ENCODE measurements at places on chromosomes 12 and 14.

DNA sequence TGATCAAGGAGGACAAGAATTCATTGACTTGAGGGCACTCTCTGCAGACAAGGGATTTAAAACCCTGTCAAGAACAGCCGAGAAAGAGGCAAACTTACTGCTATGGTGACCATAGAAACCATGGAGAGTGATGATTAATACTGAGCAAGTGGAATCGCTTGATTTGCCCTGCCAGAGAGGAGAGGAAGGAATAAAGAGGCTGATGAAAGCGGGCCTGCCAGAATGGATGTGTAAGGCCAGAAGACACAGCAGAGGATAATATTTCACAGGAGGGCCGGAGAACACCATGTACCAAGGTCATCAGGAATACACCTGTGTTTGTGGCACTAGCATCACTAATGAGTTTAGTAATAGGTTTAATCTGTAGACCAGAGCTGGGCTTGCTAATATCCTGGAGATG lies 221.8 kb upstream of the DCN start:
- DNase-seq = no peak

- no peak for DNase-seq
Observed at GRCh38 chr14:84288781-84289180, 1241.2 kb upstream of the FLRT2 start.

DNA sequence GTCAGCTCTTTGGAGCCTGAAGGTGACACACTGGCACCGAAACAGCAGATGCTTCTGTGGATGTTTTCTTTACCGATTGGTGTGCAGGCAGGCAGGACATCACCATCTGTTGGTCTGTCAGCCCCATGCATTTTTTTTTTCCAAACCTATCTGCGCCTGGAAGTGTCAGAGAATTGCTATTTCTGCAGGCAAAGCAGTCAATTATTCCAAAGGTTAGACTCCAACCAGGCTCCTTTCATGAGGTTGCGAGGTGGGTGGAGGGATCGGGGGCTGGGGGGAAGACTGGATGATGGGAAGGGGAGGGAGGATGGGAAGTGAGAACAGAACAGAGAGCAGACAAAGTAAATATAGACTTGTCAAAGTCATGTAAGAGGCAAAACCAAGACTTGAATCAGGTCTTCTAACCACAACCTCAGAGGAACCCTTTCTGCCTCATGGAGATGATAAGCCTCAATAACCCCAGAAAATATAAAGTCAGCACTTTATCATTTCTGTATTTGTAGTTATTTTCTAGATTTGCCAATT lies 117.7 kb downstream of the OTOGL start:
- DNase-seq = peak; percentile 43

- peak; percentile 29 for DNase-seq
Observed at GRCh38 chr12:64450711-64451486, 1.0 kb upstream of the TBK1 start.

DNA sequence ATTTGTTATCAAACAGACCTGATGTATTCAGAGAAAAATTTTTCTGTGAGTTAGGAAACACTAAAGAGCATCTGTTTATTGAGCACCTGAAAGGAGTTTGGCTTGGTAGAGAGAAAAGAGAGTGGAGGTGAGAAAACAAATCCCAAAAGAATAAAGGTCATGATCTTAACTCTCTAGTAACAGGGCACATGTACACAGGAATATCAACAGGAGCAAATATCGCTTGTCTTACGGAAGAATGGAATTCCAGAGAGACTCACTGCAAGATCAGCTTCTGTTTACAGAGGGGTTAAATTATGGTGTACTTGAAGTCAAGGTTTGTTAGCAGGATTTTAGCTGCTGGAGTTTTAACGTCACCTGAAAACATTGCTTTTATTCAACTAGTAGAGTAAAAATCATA lies 78.8 kb downstream of the SPPL3 start:
- DNase-seq = no peak

- DNase-seq = no peak
Observed at GRCh38 chr12:90076851-90077319, 368.2 kb upstream of the ATP2B1 start.

DNA sequence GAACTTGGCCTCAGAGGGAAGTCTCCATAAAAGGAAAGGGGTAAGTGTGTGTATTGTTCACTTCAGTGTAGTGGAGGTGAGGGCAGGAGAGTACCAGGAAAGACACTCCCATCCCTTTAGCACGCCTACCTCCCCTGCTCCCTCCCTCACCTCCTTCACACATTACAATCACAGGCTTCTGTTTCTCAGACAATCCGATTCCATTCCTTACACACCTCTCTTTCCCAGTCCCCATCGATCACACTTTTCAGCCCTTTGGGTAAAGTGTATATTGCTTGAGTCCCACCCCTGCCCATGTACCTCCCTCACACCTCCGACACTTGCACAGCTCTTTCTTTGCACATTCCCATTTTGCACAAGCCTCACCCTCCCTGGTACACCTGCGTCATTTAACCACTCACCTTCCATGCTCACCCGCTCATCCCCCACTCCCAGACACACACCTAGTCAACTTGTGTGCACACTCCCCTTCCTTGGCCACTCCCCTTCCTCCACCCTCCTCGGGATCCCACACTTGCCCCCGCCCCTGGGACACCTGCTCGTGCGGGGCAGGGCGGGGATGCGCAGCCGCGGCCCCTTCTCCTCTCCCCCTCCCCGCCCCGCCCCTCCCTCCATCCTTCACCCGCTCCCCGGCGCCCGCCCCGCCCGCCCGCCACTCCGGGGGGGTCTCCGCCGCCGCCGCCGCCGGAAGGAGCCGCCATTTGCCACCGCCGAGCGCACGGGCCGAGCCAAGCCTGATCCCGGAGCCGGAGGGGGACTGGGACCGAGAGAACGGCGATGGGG lies at the start of gene MARCHF9:
TSS of gene MARCHF9 (plus strand) at position 693 of the 783 bp plus-strand sequence. CDS start 426 bp downstream, outside the sequence.
- peak; percentile 64 for DNase-seq

DNA sequence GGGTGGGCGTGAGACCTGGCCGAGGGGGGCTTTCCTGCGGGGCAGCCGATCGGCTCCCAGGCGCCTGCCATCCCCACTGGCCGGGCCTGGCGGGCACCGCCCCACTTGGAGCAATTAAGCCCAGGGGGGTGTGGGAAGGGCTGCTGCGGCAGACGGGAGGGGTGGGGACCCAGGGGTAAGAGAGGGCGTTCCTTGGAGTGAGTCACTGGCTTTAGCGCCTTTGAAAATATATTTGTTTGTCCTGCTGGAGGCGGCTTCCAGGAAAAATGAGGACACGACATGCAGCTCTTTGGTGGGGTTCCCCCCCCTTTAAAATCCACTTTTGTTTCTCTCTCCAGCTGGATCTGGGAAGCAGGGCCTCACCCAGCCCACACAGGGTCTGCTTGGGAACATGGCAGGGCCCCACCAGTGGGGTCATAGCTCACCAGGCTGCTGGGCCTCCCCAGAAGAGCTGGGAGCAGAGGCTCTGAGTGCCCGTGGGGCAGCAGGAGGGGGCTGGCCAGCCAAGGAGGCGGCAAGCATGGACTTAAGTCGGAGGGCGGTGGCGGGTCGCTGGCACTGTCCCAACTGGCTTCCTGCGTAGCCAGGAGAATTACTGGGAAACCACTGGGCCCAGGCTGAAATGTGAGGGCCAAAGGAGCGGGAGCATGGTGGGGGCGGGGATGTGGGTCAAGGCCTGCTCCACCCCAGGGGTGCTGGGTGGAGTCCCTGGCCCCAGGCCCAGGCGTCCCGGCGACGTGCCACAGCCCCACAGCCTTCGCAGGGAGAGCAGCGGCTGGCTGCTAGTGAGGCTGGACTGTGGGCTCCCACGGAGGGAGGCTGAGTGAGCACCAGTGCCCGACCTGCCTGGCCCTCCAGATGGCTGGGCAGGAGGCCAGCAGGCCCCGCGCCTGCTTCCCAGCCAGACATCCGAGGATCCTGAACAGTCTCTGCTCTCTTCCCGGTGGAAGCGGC lies 128.0 kb downstream of the RFLNA start:
- no peak for DNase-seq

GRCh38 chr12:61070640-61071414 lies 1189.4 kb upstream of the USP15 start:
- no peak for DNase-seq

GRCh38 chr14:105390849-105391500 lies 7.4 kb upstream of the TEX22 start:
- no peak for DNase-seq

- DNase-seq = no peak
Observed at GRCh38 chr14:42665083-42665482, 1058.4 kb downstream of the LRFN5 start.

DNA sequence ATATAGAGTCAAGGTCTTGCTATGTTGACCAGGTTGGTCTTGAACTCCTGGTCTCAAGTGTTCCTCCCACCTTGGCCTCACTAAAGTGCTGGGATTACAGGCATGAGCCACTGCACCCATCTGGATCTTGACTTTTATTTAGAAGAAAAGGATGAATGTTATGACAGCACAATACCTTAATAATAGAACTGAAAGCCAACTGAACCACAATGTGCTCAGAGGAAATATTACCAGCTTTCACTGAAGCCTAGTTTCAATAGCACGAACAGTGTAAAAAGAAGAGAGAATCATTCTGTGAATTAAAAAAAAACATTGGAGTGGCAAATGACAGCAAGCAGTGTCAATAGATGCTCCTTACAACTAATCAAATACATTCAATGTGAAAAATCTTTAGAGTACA lies 239.2 kb upstream of the RMST start:
- no peak for DNase-seq

DNA sequence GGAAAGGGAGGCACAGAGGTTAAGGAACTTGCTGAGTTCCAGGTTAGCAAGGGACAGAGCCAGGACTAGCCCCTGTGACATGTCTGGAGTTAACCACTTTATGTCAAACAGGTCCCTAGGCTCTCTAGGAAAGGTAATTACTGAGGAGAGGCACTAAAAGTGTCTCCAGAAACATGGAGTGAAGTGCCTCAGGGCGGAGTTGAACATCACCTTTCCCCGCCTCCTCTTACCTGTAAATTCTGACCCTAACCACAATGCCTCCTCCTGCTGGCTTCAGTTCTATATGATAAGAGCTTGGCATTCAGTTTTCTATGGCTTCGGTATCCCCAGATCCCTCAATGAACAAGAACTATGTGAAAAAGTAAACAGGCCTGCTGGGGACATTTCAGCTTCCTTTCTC lies 18.1 kb downstream of the RPH3A start:
- no peak for DNase-seq

DNA sequence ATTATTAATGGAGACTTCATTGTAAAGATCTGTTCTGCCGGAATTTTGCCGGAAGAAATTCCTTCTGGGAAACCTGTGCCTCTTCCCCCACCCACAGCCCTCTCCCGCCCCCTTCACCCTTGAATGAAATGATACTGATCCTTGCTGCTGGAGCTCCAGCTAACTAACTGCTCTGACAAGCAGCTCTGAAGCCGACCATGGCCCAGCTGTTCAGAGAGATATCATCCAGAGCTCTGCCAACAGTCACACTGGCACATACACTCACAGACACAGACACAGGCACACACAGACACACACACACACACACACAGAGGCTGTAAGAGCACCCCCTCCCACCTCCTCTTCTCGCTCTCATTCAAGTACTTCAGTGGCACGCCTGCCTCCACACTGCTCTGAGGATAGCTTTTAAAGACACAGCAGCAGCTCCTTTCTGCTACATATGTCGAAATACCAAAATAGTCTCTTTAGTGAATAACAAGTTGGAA lies 88.6 kb downstream of the R3HDM2 start:
- DNase-seq = peak; percentile 73

DNA sequence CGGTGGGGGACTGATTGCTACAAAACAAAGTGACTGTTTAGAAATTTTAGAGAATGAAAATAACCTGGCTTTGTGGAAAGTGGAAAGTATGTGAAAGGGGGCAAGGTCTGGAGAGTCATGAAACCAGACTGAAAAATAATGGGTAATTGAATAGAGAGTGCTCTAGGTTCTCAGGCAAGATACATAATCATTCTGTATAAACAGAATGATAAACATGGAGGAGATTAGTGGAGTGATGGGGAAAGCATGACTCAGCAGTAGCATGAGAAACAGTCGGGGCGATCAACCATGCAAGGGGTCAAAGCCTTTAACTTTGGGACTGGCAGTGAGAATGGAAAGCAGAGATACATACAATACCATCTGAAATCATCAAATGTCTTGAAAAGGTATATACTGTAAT lies 332.5 kb downstream of the CCER1 start:
- no peak for DNase-seq

DNA sequence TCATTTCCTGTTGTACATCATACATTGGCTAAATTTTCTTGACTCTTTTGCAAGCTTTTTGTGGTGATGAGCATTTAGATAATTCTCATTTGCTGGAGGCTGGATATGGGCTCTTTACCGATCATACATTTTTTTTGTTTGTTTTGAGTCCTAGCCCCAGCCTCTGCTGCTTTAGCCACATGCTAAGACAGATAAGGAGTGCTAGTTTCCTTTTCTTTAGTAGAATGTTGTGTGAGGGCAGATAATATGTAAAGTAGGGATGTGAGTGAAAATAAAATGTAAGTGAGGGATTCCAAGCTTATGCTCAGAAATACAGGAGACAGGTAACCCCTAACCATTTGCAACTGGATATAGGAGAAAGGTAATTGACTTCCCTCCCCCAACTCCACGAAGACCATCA lies 405.7 kb downstream of the TRHDE start:
- DNase-seq = no peak

DNA sequence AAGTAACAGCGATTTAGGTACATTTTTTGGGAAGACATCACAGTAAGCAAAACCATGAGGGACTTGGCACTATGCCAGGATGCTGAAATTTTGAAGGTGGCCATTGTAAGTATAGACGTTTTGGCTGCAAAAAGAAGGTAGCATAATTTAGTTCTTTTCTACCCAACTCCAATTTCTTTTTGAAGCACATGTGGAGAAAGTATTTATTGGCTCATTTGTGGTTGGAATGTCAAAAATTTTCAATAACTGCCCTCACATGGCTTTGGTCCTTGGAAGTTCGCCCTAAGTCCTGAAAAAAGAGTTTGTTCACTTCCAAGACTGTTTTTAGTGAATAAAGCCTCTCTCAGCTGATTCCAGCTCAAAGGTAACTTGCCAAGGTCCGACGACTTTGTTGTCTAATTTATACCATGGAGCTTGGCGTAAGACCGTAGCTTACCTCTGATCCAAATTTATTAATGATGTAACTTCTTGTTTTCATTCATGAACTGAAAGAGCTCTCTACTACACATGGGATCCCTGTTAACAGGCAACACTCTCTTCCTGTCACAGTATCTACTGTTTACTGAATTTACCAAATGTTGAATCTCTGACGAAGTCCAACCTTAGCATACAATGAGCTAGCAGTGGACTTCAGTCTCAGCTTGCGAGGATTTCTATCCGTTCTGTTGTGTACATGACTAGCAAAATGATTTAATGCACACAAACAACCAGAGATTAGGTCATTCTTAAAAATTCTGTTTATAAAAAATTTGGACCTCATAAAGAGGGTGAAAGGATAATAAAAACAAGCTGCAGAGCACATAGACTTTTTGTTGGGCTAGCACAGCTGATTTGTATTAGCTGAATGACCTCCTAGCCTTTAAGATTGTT lies 49.0 kb downstream of the MSRB3 start:
- DNase-seq = no peak

- DNase-seq = no peak
Observed at GRCh38 chr12:5268424-5269210, 163.3 kb upstream of the NTF3 start.
